ENCODE measurements at places on chromosomes 13 and 19. TPM values are rescaled to one million over a fixed set of nuclear protein-coding genes. Genes with fewer than 3 reads are reported as not detected.
A peak's percentile ranks its signal among the peaks of the same experiment; 100 is the strongest.

DNA sequence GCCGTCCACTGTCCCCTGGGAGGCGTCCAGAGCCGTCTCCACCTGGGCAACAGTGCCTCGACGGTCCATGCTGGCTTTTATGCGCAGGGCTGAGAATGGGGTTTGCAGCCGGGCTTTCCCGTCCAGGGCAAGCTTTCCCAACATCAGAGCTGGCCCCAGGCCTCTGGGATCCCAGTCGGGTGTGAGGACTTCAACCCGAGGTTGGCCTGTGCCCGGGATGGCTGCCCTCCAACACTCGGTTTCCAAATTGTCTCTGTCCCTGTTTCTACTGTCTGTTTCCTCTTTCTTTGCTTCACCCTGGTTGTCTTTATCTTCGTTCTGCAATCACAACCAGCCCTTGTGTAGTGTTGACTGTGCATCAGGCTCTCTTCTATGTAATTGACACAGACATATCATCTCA, at the start of gene IFNL4:
TSS of gene IFNL4 (minus strand) at position 51 of the 400 bp plus-strand sequence.
- ATAC-seq, result no peak

DNA sequence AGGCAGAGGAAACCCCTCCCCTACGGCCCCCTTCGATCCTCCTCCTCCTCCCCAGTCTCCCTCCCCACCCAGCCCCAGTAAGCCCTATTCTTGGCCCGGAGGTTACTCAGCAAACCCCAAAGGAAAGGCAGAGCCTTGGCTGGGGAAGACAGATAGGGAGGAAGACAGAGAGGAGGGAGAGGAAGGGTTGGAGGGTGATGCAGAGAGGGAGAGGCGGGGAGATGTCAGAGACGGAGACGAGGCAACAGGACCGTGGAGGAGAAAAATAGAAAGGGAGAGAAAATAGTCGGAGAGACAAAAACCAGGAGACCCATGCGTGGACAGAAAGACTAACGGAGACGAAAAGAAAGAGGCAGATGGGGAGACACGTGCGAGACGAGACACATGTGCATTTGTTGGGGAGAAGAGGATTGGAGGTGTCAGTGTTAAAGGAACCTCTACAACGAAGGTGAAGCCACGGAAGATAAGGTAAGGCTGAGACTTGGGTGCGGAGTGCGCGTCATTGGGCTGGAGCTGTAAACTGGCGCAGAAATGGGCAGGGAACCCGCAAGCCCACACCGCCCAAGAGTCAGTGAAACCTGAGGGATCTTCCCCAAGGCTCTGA, 2.9 kb downstream of the TGFB1 start:
- ATAC-seq, result no peak

DNA sequence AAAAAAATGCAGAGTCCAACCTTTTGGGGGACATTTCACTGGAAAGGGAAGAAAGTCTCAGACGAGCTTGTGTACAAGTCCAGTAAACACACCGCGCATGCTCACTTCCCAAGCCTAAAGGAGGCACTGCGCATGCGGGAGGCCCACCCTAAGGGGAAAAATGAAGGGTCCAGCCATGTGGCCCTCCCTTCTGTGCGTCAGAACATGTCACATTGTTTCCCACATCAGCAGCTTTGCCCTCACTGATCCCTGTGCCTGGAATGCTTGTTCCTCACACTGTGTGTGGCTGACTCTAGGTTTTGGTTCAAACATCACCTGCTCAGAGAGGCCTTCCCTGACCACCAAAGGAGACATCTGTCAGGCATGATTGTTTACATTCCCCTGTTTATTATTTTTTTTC, 4.4 kb downstream of the ELSPBP1 start:
- ATAC-seq, result no peak

GRCh38 chr13:83819156-83819555, 63.1 kb downstream of the SLITRK1 start:
- no peak for ATAC-seq

DNA sequence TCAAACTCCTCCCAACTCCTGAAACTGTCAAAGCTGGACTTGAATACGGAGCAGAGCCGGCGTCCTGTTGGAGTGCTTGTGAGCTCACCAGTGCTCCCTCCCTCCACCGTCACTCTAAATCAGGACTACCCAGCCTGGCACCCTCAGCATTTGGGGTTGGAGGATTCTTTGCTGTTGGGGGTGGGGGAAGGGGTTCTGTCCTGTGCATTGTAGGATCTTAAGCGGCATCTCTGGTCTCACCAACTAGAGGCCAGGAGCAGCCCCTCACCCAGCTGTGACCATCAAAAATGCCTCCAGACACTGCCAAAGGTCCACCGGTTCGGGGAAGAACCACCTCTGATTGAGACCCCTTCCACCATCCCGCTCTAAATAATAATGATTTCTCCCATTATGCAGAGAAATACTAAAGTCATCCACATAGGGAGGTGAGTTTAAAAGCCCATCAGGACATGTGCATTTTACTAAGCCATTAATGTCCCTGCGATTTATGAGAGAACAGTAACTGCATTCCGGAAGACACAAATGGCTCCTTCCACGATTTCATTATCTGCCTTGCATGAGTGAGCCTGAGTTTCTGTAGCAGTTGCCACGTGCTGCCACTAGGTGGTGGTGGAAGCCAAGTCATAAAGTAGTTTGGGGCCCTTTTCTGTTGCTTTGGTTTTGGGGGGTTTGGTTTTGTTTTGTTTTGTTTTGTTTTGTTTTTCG, 16.1 kb upstream of the USP29 start:
- ATAC-seq, result peak; percentile 42

DNA sequence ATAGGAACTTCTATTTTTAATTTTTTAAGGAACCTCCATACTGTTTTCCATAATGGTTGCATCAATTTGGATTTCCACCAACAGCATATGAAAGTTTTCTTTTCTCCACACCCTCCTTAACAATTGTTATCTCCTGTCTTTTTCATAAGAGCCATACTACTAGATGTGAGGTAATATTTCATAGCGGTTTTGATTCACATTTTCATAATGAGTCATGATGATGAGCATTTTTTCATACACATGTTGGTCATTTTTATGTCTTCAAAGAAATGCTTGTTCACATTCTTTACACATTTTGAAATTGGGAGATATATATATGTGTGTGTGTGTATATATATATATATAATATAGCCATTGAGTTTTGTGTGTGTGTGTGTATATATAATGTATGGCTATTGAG, 420.3 kb upstream of the PCDH9 start:
- no peak for ATAC-seq

DNA sequence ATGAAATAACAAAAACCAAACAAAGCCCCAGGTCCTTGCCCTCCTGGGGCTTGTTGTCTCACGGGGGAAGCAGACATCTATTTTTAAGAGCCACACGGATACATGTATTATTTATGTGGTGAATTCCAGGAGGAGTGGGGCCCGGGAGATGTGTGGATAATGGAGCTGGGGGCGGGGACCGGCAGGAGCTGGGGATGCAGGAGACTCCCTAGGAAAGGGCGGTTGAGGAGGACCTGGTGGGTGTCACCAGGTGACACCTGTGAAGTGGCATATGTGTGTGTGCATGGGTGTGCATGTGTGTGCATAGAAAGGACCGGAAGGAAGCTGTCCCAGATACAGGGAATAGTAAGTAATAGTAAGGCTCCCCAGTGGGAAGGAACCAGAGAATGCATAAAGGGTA, 148.9 kb downstream of the URI1 start:
- ATAC-seq, result no peak

GRCh38 chr19:32630338-32630737, 44.6 kb downstream of the ANKRD27 start:
- no peak for ATAC-seq

- no peak for ATAC-seq
These were observed 1509.9 kb downstream of the SLITRK5 start for GRCh38 chr13:89181041-89181440.

GRCh38 chr19:40458597-40458974, 7.0 kb downstream of the BLVRB start:
- ATAC-seq, result no peak

DNA sequence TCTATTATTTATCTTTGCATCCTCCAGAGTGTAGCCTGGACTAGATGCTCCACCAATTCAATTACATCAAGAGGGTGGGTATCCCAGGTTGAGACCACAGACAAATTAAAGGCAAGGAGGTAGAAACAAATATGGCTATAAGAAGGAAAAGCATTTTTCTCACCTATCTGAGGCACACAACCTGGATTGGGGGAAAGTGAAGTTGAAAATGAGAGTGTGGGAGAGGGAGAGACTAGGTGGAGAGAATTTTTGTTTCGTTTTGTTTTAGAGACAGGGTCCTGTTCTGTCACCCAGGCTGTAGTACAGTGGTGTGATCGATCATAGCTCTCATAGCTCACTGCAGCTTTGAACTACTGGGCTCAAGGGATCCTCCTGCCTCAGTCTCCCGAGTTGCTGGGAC, 5.8 kb upstream of the PRODH2 start:
- no peak for ATAC-seq

DNA sequence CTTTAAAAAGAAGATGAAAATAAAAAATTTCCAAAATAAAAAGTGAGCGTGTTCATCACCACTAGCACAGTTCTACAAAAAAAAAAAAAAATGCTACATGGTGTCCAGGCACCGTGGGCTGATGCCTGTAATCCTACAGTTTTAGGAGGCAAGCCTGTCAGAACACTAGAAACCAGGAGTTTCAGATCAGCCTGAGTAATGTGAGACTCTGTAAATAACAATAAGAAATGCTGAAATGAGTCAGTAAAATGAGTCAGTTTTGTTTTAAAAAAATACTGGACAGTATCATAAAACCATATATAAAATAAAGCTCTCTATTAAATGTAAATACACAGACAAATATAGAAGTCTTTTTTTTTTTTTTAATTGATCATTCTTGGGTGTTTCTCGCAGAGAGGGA, 30.0 kb downstream of the ZNF91 start:
- ATAC-seq, result no peak

- ATAC-seq, result peak; percentile 59
These were observed 255.9 kb upstream of the SOX21 start for GRCh38 chr13:94968040-94968756.

DNA sequence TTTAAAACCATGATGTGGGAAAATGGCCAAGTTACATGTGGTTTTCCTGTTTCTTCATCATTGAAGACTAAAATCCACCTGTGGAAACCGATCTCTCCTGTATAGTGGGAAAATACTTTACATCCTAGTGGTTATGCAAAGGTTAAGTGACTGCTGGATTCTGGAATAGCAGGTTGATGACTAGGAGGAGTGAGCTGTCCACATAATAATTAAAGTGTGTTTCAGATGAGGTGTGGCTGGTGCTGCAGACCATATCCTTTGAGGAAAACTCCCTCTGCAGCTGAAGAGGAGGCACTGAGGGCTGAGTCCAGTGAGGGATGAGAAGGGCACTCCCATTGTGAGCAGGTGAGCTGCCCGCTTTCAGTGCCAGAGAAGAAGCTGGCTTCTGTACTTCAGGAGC, 43.2 kb downstream of the DCLK1 start:
- ATAC-seq, result peak; percentile 80

DNA sequence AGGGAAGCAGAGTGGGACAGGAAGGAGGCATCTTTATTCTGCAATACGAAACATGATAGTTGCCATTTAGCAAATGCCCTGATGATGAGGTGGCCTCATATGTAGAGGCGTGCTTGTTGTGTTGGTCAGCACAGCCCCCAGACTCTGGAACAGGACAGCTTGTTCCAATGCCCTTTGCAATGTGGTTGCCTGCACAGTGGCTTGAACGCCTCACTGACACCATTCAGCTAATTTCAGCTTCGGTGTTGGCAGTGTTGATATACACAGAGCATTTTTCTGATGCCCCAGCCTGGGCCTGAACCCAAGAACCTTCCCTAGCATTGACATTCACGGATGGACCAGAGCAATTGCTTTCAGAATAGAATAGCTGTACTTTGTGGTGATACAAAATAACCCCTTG, 133.3 kb downstream of the HS6ST3 start:
- ATAC-seq, result no peak

GRCh38 chr13:46385946-46386345, 1.1 kb downstream of the RUBCNL start:
- ATAC-seq, result no peak

DNA sequence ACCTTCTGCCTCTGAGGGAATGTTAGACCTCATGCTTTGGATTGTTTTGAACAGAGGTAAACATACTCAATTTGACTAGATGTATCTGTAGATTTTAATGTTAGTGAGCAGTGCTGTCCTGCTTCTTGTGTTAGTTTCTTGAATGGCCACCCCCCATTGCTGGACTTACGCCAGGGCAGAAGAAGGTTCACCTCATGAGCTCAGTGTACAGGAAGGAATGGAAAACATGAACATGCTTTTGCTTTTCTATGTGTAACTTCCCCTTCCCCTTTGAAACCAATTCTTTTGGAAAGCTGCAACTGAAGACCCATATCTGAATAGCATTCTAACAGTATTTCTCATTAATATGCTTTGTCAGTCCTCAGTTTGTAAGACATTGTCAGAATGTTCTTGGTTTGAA, 32.3 kb downstream of the WASF3 start:
- ATAC-seq, result no peak

DNA sequence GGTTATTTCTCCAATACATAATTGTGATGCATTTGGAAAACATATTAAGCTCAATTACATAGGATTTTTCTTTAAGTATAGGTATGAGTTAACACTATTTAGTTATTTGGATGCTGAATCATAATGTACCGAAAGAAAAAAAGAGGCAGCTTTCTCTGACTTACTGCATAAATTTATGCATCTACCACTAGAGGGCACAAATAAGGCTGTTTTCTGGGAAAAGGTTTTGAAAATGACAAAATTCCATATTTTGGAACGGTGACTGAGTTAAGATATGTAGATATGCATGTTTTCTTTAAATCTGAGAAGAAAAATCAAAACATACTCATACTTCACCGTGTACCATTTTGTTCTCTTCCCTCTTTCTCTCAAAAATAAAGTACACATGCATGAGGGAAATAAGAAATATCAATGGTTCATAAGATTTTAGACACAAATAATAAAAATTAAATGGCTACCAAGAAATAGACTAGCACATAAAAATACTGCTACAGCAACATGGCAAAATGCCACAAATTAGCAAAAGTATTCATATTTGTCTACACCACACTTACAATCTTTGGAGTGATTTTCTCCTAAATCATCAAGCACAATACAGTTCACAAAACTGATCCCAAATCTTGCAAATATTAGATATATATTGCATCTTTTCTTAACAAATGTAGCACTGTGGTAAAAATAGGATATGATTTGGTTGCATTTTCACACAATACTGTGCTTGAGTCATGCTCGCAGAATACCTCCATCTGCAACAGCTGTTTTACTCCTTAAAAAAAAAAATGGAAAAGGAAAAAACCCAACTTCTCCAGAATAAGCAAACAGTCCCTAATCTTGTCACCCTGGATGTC, 260.0 kb downstream of the FGF14 start:
- ATAC-seq, result no peak

GRCh38 chr19:3162418-3163229, 15.9 kb upstream of the S1PR4 start:
- ATAC-seq, result peak; percentile 10

- peak; percentile 97 for ATAC-seq
These were observed 115.1 kb upstream of the CACNA1A start for GRCh38 chr19:13621413-13621812.

Gene TNFSF13B
- total RNA-seq, result 2.0 TPM

Gene GAPDHS
- total RNA-seq, result not detected

Gene CD70
- not detected for total RNA-seq

Gene ZNF223
- total RNA-seq, result 2.2 TPM

Gene ZGLP1
- 1.0 TPM for total RNA-seq

Gene ZNF154
- 0.60 TPM for total RNA-seq

Gene FFAR1
- total RNA-seq, result not detected

All from esophagus mucosa (tissue), 1 donor.